ENCODE measurements at places on chromosomes 5 and 9.

DNA sequence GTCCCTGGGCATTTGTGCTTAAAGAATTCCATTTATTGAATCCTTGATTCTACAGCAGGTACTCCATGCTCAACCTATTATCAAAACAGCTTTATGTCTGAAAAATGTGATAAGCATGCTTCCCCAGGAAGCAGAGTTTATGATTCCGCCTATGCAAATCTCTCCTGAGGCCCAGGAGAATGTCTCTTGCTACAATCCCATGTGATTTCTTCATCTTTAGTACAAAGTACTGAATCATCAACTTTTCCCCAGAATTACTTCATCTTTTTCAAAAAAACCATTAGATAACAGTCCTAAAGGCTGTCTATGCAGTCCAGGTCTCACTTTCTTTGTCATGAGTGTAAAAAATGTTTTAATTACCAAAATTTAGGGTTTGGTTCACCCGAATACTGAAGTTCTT lies 130.2 kb upstream of the ADAMTSL1 start:
- DNase-seq, result no peak

- DNase-seq, result no peak
Observed at GRCh38 chr9:30944225-30944569, 1440.2 kb upstream of the ACO1 start.

GRCh38 chr5:58357121-58357520 lies 102.8 kb downstream of the PLK2 start:
- no peak for DNase-seq

- peak; percentile 13 for DNase-seq
Observed at GRCh38 chr5:9156282-9156681, 389.6 kb downstream of the SEMA5A start.

DNA sequence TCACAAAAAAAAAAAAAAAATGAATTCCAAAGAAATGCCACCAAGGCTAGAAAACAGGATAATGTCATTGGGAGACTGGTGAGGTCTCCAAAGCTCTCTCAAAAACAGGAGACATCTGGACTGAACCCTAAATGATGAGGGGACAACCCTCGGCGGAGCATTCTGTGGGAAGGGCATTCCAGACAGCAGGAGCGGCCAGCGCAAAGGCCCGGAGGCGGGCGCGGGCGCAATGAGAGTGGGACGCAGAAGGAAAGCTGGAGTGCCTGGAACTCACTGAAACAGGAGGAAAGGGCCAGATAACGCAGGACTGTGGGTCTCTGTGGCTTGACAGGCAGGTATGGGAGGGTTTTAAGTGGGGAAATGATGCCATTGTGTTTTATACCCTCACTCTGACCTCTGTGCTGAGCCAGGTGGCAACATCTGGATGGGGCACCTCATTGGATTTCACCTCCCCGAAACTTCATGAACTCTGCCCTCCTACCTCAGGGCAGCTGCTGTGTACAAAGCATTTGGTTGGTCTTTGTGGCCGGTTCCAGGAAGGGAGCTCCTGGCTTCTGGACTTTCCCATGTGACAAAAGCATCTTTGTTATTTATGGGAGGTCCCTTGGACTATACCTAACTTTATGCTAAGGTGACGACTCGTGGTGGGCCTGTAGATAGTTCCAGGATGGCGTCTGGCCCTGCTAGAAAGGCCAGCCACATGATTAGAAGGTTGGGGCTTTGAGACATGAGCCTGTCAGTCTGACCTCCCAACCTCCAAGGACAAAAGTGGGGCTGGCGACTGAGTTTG lies 11.5 kb upstream of the MAPK9 start:
- DNase-seq, result no peak

DNA sequence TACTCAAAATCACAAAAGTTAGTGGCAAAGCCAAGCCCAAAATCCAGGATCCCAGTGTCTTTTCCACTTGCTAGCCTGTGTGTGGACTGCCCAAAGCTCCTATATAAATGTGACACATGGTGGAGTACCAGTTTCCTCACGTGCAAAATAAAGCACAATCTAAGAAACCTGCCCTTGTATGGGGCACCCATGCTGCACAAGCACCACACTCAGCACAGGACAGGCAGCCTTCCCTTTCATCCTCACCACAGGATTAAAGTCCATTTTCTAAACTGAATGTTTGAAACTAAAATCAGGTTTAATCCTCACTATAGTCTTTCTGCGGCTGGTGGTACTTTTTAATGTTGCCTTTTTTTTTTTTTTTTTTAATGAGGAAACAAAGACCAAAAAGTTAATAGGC lies 5.5 kb downstream of the CDK5RAP2 start:
- no peak for DNase-seq

GRCh38 chr5:138054847-138055558 lies 22.1 kb upstream of the FAM13B start:
- DNase-seq, result no peak

DNA sequence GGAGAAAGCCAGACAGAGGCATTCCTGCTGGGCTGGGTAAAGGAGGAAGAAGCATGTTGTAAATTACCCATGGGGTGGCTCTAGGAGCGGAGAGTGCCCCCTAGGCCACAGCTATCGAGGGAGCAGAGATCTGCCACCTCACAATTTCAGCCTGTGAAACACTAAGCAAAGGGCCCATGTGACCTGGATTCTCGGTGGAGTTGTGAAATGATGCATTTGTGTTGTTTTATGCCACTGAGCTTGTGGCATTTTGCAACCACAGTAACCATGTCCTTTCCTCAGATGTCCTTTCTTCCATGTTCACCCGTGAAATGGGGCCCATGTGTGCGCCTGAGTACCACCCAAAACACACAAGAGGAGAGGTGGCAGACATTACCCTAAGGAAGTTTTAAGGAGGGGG lies 159.3 kb downstream of the SYK start:
- DNase-seq, result no peak

- DNase-seq, result no peak
Observed at GRCh38 chr9:3874449-3875360, 348.9 kb upstream of the RFX3 start.

DNA sequence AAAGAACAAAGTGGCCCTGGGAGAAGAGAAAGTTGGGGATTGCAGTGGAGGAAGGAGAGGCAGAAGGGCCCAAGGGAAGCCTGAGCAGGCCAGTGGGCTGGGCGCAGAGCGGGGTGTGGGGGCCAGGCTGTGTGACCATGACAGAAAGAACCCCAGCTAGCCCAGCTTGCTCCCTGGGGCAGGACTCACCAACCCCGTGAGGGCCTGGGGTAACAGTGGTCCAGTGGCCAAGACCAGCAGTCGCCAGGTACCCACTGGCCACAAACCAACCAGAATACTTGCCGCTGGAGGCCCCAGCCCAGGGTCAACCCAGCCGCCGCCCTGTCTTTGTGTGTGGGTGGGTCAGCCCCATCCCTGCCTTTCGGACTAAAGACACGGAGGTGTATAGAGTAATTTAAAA lies 146.5 kb downstream of the CACNA1B start:
- DNase-seq, result no peak

DNA sequence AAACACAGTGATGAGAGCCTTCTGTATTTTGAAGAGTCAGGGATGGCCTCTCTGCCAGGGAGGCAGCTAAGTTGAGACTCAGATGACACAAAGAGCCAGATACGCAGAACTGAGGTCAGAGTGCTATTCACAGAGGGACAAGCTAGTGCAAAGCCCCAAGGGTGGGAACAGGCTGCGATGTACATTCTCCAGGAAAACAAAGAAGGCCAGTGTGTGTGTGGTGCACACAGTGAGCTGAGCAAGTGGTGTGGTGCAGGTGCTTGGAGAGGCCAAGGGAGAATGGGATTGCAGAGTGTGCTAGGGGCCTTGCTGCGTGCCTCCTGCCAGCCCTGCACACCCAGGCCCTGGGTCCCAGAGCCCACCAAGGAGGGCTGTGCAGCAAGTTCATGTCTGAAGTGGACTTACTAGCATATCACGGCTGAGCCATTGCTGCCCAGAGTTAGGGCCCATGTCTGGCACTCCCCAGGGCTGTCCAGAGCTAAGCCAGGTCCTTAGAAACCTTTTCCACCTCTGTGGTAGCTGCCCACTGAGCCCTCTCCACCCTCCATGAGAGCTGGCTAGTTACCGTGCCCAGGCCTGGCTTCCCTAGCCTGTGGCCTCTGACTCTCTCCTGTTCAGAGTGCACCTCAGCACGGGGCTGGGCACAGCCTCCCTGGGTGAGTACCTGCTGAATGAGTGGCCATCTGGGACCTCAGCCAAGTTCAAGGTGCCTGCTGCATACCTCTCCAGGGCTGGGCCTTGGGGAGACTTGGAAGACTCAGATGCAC lies 9.3 kb downstream of the SLC25A48 start:
- no peak for DNase-seq

- peak; percentile 61 for DNase-seq
Observed at GRCh38 chr9:77647267-77648233, 572 bp downstream of the GNA14 start.

GRCh38 chr9:127402401-127403090 lies 5.6 kb downstream of the SLC2A8 start:
- no peak for DNase-seq

DNA sequence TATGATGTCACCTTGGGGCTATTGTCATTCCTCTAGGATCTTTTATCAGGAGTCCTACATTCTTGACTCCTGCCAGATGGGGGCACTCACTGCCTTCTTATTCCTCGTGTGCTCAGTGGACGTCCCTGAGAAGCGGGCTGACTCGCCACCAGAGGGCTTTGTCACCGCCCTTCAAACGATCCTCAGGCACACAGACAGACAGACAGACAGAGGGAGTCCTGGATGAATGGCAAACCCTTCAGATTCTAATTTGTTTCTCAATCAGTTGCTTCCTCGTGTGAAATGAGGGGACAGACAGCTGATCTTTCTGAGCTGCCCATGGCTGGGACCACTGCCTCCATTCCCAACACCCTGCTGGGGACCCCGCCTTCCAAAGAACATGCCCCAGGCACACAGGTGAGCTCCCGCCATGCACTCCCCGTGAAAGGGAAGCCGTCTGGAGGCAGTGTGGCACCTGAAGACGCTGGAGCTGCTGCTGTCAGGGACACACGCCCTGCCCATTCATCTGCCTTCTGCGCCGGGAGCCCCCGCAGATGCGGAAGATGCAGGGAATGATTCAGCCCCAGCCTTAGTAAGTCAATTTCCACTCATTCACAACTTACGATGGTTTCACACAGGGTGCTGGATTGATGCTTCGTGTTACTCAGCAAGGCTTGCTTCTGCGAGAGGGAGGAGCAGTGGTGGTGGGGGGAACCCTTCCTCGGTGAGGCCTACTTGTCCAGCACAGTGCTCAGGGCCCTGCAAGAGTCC lies 24.9 kb upstream of the SH3PXD2B start:
- DNase-seq, result peak; percentile 97

GRCh38 chr9:120951960-120952618 lies 25.5 kb upstream of the TRAF1 start:
- no peak for DNase-seq

DNA sequence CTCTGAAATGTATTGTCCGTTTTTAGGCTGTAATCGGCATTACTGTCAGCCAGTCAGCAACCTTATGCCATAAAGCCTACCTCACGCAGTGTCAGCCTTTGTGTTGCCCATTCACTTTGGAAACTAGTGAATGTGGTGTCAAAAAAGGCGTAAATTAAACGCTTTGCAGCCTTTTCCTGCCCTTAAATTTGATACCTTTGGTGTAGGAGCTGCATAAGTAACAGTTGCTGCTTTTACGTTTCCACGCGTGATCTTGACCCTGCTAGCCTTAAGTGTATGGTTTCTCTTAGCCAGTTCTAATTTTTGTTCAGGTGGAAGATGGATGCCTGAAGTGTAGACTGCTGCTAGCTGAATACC lies 257.7 kb downstream of the EPB41L4A start:
- peak; percentile 50 for DNase-seq

- DNase-seq, result no peak
Observed at GRCh38 chr9:14797435-14797834, 74.9 kb upstream of the CER1 start.

DNA sequence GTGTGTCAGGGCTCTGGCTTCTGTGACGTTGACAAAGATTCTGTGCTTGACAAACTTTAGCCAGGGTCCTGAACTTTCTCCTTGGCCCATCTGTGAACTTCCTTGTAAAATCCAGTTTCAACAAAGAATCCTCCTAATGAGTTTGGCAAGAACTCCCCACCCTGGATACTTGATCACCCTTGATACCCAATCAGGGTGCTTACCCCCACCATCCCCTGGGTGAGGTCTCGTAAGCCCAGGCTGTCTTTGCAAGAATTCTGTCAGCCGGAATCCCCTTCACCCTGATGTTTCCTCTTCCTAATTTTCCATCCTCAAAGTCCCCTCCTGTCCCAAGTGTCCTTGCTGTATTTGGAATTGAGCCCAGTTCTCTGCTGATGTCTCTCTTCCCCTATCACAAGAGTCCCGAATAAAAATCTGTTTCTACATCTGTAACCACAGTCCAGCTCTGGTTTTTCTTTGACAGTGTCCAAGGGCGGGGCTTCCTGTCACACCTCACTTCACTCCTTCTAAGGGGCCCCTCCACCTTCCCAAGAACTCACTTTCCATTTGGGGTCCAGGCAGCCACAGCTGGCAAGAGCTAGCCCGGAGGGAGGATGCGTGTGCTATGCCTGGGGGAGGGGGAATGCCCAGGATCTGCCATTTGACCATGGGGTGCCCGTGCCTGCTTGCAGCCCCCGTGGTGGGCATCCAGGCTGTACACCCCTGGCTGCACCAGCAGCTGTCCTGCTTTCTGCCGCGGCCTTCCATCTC lies 2.7 kb upstream of the CARD19 start:
- no peak for DNase-seq

DNA sequence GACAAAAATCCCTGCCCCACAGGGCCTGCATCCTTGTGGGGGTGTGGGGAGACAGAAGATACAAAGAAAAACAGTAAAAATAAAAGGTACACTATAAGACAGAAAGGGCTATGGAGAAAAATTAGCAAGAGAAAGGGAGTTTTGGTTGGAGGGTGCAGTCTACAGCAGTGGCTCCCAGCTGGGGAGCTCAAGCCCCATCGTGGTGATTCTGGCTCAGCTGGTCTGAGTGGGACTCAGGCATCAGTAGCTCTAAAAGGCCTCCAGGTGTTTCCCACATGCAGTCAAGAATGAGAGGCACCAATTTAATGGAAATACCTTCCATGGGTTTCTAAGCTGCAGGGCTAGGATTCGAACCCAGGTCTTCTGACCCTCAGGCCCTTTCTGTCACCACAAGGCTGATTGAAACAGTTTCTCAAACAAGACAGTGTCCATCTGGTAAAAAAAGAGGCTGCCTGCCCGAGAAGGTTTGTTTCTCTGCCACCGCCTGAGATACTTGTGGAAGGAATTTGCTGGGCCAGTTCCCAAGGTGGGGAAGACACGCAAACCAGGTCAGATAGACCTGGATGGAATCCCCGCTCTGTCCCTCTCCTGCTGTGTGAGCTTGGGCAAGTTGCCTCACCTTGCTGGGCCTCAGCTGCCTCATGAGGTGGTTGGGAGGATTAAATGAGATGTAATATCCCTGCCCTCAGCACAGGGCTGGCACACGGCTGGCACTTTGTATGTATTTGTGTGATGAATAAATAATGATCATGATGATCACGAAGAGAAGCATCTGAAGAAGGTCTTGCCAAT lies 43.1 kb downstream of the COL27A1 start:
- DNase-seq, result no peak

- DNase-seq, result no peak
Observed at GRCh38 chr9:16530669-16531642, 339.5 kb downstream of the BNC2 start.
